COLO829 (cell line): ENCODE measurements at places on chromosomes 2 and 18.

DNA sequence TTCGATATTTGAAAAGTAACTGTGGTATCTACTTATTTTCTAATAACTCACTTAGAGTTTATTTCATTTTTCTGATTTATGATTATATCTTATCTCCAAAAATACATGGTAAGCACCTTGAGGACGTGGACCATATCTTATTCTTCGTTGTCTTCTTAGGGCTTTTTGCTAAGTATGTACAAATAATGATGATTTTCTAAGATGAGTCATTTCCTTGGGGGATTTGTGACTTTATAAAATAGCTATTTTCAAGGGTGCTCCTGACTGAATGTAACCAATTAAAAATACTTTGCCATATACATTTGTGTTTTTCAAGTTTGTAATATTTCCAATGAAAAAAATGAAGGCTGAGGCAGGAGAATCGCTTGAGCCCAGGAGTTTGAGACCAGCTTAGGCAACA is 56.3 kb downstream of the GREB1L start:
- DNase-seq, result no peak

GRCh38 chr18:26448714-26449159 is 99.6 kb downstream of the KCTD1 start:
- DNase-seq, result no peak

DNA sequence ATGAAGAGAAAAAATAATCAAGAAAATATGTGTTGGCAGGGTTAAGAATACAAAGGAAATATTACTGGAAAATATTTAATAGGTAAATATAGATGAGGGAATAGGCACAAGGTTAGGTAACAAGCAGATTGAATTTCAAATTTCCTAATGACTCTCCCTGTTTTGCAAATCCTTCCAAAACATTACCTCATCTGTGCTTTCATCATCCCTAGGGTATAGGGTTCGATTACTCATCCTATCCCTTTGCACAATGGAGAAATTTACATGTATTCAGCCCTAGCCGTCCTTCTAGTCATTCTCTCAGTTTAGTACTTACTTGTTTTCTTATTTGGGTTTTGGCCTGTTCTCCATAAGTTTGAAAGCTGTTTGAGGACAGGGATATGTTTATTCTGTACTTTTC is 864.6 kb upstream of the FSHR start:
- peak; percentile 8 for DNase-seq

GRCh38 chr2:153873052-153874048 is 1.6 kb downstream of the GALNT13 start:
- no peak for DNase-seq

DNA sequence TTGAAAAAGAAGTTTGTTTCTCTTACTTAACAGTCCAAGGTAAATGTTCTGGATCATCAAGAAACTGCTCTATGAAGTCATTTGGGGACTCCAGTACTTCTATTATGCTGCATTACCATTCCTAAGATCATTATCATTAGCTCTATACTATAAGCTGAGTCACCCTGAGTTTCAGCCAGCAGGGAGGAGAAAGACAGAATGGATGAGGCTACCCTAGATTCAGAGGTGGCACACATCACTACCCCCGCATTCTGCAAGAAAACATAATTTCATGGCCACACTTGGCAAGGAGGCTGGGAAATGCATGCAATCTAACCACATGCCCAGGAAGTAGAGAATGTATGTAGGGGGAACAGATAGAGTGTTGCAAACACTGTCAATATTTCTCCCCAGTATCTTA is 16.6 kb upstream of the LNPK start:
- DNase-seq, result no peak

- DNase-seq, result no peak
Observed at GRCh38 chr18:74977041-74977440, 231.9 kb downstream of the PTGR3 start.

DNA sequence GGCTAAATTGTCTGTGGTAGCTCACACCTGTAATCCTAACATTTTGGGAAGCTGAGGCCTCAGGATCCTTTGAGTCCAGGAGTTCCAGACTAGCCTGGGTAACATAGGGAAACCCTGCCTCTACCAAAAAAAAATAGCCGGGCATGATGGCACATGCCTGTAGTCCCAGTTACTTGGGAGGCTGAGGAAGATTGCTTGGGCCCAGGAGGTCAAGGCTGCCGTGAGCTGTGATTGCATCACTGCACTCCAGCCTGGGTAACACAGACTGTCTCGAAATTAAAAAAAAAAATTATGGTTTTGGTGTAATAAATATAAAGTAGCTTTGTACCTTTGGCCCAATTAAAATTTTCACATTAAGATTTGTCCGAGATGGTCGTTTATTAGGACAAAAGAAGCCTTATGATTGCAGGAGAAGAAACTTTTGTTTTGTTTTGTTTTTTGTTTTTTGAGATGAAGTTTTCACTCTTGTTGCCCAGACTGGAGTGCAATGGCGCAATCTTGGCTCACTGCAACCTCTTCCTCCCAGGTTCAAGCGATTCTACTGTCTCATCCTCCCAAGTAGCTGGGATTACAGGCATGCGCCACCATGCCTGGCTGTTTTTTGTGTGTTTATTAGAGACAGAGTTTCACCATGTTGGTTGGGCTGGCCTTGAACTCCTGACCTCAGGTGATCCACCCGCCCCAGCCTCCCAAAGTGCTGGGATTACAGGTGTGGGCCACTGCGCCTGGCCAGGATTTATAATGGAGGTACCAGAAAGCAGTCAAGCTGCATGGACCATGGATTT is 4.1 kb downstream of the MTA3 start:
- DNase-seq, result no peak

- no peak for DNase-seq
Observed at GRCh38 chr2:23414871-23415270, 29.9 kb downstream of the KLHL29 start.

DNA sequence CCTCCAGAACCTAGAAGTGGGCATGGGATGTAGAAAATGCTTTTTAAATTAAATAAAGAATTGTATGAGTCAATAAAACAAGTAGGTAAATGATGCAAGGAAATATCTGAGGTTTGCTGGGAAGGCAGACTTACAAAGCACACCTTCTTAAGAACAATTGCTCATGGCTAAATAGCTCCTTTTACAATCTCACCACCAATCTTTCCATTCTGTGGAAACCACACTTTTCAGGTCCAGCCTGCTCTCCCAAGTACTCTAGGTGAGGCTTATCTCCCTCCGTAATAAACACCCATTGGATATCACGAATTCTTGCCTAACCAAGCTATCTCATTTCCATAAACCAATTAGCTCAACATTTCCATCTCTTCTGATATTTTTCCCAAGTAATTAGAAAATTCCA is 91.5 kb upstream of the SLC8A1 start:
- DNase-seq, result no peak

DNA sequence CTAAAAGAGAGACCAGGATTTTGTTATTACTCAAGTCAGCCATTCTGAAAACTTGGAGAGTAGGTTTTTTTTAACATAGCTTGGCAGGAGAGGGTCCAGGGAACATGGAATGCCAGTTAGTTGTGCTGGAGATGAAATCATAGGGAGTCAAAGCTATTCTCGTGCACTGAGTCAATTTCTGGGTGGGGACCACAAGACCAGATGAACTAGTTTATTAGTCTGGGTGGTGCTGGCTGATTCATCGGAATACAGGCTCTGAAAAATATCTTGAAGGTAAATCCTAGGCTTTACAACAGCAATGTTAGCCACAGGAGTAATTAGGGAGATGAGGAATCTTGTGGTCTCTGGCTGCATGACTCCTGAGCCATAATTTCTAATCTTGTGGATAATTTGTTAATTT is 921.4 kb downstream of the TRIB2 start:
- DNase-seq, result no peak

DNA sequence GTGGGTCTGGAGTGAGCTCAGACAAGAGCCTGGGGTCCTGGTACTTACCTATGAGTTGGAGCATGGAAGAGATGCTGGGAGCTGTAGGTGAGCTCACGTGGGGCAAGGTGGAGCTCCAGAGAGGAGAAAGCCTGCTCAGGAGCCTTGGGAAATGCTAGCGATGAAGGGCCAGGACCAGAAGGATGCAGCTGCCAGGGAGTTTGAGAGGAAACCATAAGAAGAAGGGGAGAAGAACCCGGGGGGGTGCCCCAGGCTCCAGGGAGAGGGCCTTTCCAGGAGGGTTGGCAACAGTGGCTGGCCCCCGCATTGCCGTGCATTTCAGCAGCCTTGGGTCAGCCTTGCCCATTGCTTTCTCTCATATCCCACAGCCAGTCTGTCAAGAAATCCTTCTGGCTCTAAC is 268.7 kb downstream of the GLI2 start:
- no peak for DNase-seq

- no peak for DNase-seq
Observed at GRCh38 chr2:53509831-53510388, 257.7 kb upstream of the CHAC2 start.

DNA sequence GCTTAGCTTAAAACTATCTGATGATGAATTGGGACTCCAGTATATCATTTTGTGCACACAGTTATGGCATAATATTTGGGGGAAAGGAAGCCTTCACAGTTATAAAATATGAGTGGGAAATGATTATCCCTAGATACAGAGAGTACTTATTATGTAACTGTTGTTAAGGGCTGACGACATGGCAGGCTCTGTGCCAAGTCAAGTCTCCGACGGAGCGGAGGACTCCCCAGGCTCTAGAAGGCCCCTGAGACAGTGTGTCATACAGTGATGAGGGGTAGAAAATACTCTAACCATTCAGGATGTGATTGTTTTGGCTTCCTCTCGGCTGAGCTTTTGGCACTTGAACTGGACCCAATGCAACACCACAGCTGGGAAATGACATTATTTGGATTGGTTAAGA is 211.8 kb downstream of the SLC8A1 start:
- DNase-seq, result no peak

DNA sequence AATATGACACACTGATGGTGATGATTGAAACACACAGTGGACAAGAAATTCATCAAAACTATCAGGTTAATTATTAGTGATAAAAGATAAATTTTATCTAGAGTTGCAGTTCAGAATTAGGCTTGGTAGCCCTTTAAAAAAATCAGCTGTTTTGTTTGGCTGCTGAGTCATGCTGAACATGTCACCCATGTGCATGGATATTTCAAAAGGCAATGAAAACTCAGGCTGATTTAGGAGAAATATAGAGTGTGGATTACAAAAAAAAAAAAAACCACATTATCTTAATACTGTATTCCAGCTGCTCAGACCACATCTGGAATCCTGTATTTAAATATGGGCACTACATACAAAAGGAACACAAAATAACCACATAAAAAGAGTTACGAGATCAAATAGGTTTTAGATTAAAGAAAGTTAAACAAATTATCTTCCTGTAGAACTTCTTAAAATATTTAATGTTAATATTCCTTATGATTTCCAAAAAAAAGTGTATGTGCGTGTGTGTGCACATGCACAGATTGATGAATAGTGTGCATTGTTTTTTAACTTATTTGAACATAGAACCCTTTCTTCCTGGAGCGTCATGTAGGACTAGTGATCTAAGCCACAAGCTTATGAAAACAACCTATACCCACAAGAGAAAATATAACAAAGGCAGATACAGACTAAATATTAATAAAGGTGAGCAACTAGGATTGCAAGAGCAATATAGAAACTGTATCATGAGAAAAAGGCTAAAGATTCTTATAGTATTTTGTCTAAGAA is 186.2 kb downstream of the STK39 start:
- DNase-seq, result peak; percentile 60

- peak; percentile 8 for DNase-seq
Observed at GRCh38 chr2:158546412-158547144, 89.8 kb downstream of the PKP4 start.

GRCh38 chr2:109005686-109006204 is 16.7 kb upstream of the EDAR start:
- DNase-seq, result no peak
